ENCODE measurements at places on chromosomes 4 and X.

DNA sequence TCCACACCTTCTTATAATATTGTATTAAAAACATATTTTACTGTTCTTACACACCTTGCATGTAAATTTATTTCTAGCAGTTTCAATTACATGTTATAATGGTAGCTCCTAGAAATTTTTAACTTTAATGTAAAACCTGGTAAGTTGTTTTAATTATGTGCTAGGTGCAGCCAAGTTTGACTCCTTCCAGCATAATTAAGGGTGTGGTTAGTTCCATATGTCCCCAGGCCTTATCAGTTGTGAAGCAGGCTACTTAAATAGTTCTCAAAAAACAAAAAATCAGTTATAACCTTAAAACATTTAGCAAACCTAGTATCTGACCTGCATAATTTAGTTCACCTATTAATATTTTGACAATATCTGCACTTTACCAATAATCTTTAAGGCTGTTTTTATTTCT lies 26.9 kb upstream of the PASD1 start:
- DNase-seq: no peak

DNA sequence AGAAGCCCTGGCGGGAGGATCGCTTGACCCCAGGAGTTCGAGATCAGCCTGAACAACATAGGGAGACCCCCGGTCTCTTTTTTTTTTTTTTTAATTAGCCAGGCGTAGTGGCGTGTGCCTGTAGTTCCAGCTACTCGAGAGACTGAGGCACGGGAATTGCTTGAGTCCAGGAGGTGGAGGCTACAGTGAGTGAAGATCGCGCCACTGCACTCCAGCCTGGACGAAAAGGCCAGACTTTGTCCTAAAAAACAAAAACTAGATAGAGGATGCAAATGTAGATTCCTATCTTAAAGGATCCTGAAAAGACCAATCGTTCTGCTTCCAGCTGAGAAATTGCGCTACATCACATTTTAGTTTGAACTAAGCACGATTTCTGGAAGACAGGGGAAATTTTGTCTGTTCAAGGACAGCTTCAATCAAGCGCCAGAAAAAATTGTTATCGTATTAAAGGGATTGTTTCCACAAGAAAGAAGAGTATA lies 627 bp upstream of the HSD17B11 start:
- DNase-seq: no peak

DNA sequence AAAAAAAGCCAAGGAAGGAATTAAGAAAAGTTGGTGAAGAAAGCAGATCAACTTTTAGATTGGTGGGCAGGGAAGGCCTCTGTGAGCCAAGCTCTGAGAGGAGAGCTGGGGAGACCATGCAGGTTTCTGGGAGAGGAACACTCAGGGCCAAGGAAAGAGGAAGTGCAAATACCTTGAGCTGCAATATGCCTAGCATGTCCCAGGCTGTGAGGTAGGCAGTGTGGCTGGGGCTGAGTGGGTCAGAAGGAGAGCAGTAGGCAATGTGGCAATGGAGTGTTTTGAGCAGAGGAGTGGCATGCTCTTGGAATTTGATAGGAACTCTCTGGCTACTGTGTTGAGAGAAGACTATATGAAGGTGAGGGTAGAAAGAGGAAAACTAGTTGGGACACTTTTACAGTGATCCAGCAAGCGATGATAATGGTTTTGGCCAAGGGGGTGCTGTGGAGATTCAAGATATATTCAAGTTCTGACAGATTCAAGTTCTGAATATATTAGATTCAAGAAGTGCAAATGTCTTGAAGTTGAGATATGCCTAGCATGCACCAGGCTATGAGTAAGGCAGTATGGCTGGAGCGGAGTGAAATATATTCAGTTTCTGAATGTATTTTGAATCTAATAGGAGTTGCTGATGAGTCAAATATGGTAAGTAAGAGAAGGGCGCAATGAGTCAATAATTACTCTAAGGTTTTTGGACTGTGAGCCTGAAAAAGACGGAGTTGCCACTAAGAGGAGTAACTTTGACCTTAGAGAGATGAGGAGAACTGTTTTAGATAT lies 172.5 kb downstream of the CAMK2D start:
- DNase-seq: no peak

- no peak for DNase-seq
These were observed 49.5 kb upstream of the ATP6AP2 start for GRCh38 chrX:40531056-40531826.

GRCh38 chr4:15043226-15043625 lies 40.9 kb downstream of the CPEB2 start:
- DNase-seq: no peak

DNA sequence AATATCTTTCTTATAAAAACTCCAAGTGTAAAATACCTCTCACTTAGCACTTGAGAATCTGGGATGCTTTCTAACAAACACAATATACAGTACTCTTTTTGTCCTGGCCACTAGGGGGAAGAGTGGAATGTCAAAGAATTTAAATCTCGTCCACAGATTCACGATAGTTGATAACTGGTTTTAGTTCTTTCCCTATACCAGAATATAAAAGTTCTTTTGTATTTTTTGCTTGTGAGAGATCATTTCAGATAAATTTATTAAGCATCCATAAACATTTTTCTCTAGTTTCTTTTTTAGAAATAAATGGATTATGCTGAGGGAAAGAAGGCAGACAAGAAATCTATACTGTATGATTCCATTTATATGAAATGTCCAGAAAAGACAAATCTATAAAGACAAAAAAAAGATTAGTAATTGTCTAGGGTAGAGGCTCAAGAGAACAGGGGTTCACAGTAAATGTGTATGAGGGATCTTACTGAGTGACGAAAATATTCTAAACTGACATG lies 50.4 kb downstream of the MGARP start:
- DNase-seq: peak; percentile 38

- DNase-seq: no peak
These were observed 17.7 kb downstream of the DOCK11 start for GRCh38 chrX:118513120-118513898.

DNA sequence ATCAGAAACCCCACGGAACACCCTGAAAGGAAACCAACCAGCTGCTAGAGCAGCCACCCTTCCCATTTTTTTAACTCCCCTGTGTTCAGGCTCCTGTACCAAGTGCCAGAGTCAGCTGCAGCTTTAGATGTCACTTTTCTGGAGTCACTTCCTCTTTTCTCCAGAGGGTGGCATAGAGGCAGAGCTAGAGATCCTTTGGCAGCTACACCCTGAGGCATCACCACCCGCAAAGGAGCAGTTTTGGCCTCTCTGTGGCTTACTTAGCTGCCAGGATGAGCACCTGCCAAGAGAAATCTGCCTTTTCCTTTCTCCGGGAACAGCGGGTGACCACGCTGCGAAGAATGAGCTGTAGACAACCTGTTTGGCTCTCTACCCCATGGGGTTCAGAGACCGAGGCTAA lies 58.0 kb upstream of the CHRDL1 start:
- no peak for DNase-seq

GRCh38 chr4:144754562-144755410 lies 108.8 kb downstream of the HHIP start:
- no peak for DNase-seq

DNA sequence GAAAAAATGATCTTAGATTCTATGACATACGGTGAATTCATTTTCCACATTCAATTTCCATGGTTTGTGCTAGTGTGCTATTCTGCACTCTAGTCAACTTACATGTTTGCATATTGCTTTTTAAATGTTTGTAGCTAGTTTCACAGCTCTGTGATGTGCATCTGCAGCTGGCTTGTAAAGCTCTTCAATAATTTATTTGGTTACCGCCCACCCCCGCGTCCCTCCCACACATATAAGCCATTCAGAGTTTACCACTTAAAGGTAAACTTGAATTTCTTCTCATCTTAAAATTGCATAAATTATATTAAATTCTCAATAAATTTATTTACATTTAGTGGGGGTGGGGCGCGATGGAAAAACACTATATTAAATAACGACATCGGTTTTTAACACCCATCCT lies 291 bp upstream of the NBDY start:
- DNase-seq: no peak

- DNase-seq: no peak
These were observed 4.2 kb upstream of the ZXDB start for GRCh38 chrX:57587607-57588006.

GRCh38 chr4:156439576-156440200 lies 486.0 kb upstream of the CTSO start:
- DNase-seq: no peak

- DNase-seq: no peak
These were observed 537.9 kb downstream of the IQCM start for GRCh38 chr4:149277705-149278104.

GRCh38 chr4:14894392-14895292 lies 107.6 kb upstream of the CPEB2 start:
- DNase-seq: no peak

DNA sequence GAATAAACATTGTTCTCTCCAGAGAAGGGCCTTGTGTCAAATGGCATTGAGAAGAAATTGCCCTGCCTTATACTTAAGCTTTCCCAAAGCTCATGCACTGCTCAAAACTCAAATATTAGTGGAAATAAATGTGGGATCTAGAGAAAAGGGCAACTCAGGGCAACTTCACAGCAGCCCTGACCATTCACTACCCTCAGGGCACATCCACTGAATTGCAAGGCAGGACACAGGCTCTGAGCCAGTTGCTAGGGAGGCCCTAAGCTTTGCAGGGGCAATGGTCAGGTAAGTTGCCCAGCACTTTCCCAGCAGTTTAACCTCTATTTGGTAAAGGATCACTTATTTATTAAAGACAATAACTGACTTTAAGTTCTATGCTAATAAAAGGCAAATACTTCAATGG lies 255.3 kb upstream of the TEX13A start:
- DNase-seq: no peak

GRCh38 chrX:132292793-132293192 lies 73.5 kb upstream of the RAP2C start:
- DNase-seq: peak; percentile 17

DNA sequence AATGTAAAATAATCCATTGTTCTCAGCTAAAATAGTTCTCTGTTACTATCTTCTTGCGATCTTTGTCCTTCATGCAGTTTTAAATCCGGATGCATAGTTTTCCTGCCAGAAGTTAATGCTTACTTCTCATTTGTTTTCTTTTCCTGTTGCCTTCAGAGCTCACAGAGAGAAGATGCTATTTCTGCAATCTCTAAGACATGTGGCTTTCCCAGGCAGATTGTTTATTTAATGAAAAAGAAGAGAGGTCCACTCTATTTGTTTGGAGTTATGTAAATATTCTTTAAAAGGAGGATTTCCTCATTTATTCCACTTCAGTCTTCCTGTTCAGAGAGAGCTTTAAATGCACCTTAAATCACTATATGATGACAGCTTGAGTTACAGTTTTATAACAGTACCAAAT lies 39.3 kb upstream of the HPGD start:
- DNase-seq: no peak

DNA sequence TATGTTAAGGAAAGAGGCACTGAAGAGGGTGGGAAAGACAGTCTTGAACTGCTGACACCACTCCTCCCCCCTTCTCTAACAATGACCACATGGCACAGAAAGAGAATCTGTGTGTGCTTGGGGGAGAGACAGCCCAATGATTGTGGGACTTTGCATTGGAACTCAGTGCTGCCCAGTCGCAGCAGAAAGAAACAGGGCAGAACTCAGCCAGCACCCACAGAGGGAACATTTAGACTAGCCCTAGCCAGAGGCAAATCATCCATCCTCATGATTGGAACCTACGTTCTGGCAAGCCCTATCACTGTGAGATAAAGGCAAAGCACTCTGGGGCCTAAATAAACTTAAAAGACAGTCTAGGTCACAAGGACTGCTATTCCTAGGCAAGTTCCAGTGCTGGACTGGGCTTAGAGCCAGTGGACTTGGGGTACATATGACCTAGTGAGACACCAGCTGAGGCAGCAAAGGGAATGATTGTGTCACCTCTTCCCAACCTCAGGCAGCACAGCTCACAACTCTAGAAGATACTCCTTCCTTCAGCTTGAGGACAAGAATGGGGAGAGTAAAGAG lies 132.8 kb upstream of the S100G start:
- no peak for DNase-seq
